HCT116 (cell line): ENCODE measurements at places on chromosomes 12 and 14. TPM values are rescaled to one million over a fixed set of nuclear protein-coding genes. Genes with fewer than 3 reads are reported as not detected.

Gene TESPA1
- 0.27 TPM for total RNA-seq

Gene POTEM
- not detected for total RNA-seq

Gene SLCO1B1
- 0.32 TPM for total RNA-seq

Gene SOX5
- 0.52 TPM for total RNA-seq

Gene SERPINA1
- total RNA-seq: 9.1 TPM

Gene OR6C74
- not detected for total RNA-seq

Gene AICDA
- not detected for total RNA-seq

Gene FITM1
- 0.81 TPM for total RNA-seq
